ENCODE measurements at places on chromosomes 2 and 18.

- no peak for DNase-seq
Measured at GRCh38 chr2:145325485-145325884, 805.6 kb upstream of the ZEB2 start.

DNA sequence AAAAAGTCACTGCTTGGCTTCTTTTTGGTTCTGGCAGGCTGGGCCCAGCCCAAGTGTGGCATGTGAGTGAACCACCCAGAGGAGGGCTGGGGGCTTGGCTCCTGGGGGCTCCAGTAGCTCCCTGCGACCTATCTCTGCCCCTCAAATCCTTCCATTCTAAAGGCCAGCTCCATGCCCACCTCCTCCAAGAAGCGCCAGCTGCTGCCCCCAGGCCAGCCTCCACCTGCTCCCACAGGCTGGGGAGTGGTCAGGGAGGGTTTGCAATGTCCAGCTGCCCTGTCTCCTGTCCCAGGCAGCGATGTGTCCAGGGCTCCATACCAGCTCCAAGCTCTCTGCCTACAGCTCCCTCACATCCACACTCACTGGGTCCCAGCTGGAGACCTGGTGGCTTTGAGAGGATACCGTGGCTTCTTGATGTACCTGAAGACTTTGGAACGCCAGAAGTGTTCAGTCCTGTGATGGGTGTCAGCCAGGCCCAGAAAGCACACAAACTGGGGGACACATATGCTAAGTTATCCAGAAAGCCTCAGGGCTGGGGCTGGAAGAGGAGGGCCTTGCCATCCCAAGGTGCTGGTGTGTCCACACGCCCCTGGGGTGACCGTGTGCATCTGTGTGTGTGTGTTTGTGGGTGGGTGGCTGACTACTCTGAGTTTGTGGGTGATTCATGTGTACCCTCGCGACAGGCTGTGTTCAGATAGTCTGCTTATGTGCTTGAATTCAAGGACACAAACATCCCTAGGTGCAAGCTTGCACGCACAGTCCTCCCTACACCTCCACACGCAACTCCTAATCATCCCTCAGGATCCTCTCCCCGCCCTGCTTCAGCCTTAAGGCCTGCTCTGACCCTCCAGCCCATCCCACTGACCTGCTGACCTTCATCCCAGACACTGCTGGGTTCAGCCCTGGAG lies 33.4 kb downstream of the ZFP36L2 start:
- DNase-seq: no peak

DNA sequence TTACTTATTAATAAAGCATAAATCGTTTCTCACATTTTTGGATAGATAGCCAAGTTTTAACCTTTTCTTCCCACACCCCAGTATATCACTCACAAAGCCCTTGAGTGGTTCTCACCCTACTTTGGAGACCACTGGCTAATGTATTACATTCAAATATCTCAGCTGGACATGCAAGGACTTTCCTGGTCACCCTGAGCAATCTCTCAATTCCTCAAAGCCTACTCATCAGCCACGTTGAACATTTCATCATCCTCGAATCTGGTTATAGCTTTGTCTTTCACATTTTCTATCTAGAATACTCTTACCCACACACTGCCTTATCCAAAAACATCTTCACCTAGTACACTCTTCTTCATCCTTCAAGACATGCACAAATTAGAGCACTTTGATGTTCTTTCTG lies 71.1 kb upstream of the MAPRE2 start:
- DNase-seq: no peak

DNA sequence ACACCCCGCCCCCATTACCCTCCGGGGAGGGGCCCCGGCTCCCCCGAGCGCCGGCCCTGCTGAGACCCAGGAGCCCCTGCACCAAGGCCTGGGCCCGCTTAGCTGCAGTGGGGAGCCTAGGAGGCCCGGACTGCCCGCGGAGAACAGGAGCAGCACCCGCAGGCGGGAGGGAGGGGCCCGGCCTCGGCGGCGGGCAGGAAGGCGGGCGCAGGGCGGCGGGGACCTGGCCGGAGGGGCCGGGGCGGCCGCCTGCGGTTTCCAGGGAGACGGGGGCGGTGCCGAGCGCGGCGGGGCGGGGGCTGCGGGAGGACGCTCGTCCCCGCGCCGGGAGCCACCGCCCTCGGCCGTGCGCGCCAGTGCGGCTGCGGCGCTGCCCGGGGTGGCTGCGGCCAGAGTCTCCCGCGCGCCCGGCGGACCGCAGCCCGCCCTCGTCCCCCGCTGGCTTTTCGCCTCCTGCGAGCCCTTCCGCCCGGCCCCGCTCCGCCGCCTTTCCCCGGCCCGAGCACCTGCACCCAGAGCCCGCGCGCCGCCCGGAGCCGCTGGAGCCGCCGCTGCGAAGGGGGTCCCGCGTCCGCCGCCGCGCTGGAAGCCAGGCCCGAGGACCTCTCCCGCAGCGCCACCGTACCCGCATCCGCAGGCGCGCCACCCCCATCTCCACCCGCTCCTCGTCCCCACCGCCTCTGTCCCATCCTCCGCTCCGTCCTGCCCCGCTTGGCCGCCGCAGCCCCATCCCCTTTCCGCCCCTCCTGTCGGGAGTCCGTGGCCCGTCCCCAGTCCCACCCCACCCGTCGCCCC lies 17.2 kb downstream of the GPC1 start:
- no peak for DNase-seq

DNA sequence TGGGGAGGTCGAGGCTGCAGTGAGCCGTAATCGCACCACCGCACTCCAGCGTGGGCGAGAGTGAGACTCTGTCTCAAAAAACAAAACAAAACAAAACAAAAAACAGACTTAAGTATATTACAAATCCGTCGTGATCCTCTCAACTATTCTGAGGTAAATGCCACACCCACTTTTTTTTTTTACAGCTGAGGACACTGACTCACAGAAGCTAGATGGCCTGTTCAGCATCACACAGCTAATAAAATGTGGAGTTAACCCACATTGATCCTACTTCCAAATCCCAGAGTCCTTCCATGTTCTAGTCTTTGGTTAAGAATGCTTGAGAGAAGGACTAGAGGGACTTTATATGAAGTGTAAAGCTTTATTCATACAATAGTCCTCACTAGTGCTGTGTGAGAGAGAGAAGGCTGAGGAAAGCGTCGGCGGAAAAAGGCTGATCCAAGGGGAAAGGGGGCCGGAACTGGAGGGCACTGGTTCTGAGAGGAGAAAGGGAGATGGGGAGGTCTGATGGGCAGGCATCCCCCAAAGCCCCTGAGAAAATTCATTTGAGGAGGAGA lies 627 bp downstream of the RNF25 start:
- no peak for DNase-seq
